ENCODE measurements at places on chromosomes 5 and 9.

DNA sequence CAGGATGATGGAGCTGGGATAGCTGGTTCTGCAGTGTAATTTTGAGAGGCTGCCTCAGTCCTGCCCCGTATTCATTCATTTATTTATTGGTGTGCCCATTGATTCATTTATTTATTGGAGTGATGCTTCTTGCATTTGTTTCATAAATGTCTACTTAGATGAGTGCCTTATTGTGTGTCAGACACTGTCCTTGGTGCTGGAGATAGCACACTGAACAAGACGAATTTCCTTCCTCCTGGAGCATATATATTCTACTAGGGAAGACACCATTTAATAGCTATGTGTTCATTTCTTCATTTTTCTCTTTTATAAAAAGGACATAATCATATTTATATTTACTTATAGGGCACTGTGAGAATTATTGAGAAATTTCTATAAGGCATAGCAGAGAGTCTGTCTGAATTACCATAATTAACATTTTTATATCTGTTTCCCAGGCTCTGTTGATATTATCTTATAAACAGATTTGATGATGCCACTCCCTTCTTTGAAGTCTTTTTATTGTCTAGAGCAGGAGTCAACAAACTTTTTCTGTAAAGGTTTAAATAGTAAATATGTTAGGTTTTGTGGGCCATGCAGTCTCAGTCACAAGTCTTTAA, 433.9 kb upstream of the ZNF608 start:
- DNase-seq, result peak; percentile 63

DNA sequence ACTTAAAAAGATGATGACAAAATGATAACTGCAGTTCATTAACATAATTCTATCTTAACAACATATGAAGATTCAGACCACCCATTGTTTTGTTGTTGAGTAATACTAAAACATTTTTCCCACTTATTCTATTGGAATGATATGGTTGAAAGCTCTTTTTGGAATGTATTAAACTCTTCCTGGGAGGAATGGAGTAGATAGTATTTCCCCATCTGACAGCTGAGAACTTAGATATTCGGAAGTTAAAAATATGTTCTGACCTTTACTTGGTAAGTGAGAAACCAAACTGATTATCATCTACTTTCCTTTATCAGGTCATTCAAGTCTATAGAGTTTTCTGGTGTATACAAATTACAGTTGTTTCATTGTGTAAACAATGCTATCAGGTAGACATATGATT, 452.9 kb downstream of the CSNK1G3 start:
- no peak for DNase-seq

- DNase-seq, result no peak
Observed at GRCh38 chr5:169909945-169910344, 70.3 kb downstream of the INSYN2B start.

DNA sequence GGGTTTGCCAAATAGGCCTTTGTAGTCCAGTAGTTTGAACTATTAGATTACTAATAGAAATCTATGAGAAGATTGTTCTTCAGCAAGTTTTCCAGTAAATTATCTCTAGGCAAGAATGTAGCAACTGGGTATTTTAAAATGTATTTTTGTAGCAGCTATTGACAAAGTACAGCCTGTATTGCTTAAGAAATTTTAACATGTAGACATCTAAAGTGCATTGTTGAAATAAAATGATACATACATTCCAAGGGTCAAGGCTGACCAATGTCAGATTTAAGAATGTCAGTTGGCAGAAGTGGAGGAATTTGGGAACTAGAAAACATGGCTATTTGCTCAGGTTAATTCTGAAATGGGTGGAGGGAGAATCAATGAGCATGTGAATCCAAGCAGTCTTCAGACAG, 57.5 kb upstream of the ZSWIM6 start:
- DNase-seq, result peak; percentile 65

GRCh38 chr9:68709291-68710110, 4.5 kb downstream of the PIP5K1B start:
- DNase-seq, result no peak

GRCh38 chr5:172939071-172939470, 20.2 kb upstream of the RPL26L1 start:
- DNase-seq, result peak; percentile 39

GRCh38 chr9:5441043-5441442, 3.3 kb upstream of the PLGRKT start:
- DNase-seq, result peak; percentile 45

- DNase-seq, result peak; percentile 78
Observed at GRCh38 chr9:73869264-73869663, 627.9 kb upstream of the RORB start.

DNA sequence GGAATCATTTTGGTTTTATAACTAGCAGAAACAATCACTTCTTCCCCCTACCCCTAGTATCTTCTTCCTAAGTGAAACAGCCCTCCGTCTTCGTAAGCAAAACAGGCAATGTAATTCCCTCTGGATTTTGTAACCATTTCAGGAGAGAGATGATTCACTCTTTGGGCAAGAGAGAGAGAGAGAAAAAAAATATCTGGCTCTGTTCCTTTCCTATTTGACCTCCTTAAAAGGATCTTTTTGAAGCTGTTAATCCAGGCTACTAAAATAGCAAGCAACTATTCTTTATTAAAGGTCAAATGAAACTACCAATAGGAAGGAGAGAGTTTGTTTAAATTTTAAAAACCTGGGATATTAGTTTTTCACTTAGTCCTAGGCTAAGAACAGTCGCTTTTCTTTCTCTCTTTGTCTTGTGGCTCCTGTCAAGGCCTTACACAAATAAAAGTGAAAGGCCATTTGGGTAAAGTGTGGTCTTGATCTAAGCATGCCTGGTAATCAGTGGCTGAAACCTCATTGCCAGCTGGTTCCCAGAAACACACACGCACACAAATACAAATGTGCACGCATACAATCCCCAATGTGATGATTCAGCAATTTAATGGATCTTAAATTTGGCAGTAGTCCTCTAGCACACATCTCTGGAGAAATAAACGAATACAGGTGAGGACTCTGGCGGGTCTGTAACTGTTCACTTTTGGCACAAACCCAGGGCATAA, 70.2 kb downstream of the PRUNE2 start:
- DNase-seq, result peak; percentile 93

DNA sequence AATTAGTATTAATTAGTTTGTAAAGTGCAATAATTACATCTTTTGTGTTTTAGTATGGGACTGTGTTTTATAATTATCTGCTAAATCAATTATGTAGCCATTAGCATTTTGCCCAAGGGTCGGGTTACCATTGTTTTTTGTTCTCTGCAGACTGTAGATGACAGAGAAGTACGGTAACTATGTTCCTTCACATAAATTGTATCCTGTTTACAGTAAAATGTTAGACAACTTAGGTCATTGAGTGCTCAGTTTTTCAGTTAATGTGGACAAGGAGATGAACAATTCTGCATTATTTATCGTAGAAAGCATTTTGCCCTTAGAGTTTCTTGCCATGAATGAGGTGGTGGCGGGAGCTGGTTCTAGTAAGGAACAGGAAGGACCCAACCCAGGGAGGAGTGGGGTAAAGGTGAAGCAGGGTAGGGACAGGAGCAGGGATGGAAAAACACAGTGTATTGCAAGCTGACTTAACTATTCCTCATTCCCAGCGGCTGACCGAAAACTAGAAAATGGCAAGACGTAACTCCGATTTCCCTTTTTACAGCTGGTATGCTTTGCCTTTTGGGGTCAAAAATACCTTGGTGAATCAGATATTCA, 243.7 kb upstream of the SLC24A2 start:
- DNase-seq, result no peak

- DNase-seq, result no peak
Observed at GRCh38 chr5:68167195-68167651, 48.3 kb upstream of the PIK3R1 start.

DNA sequence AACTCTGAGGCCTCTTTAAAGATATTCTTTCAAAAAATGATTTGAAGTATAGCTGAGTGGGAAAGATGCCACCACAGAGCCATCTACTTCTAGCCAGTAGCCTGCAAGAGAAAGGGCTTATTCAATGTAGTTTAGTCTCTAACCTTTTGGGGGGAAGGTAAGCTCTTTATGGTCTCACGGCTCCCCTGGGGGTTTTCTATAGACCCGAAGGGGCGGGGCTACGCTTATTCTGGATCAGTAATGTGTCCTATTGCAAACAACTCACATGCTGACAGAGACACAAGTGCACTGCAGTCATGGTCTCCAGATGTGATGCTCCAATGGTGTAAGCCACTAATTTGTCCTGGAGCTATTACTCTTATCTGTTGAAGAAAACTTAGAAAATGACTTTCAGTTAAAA, 53.4 kb upstream of the RPS23 start:
- DNase-seq, result no peak

- DNase-seq, result no peak
Observed at GRCh38 chr9:94754976-94755475, 28.5 kb downstream of the AOPEP start.

DNA sequence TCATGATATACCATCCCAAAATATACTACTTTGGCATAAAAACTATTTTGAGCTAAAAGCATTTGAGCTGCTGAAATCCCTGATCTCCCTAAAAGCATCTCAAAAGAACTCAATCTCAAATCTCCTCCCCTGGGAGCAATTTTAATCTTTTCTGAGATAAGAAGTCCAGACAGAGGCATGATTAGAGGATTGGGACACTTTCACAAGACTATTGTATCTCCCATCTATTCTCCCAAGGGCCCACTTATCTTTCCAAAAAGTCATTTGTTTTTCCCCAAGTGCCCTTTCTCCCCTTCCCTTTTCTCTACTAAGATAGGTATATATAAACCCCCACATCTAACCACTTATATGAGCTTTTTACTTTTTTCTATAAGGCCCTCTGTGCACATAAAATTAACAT, 79.7 kb downstream of the ALDH7A1 start:
- no peak for DNase-seq

DNA sequence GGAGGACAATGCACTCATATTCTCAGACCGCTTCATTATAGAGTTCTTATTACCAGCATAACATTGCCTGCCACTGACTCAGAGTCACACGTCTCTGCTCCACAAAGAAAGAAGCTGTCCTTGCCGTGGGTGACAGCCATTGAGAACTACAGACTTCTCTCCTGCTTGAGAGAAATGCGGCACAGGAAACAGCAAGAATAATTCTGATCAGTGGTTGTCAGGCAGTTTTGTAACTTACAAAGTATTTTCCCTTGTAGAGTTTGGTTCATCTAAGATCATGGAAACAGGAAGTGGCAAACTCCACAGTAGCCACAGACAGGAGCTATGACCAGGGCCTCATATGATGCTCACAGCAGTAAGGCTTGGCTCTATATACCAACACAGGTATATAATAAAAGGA, 47.0 kb downstream of the KCNV2 start:
- no peak for DNase-seq

DNA sequence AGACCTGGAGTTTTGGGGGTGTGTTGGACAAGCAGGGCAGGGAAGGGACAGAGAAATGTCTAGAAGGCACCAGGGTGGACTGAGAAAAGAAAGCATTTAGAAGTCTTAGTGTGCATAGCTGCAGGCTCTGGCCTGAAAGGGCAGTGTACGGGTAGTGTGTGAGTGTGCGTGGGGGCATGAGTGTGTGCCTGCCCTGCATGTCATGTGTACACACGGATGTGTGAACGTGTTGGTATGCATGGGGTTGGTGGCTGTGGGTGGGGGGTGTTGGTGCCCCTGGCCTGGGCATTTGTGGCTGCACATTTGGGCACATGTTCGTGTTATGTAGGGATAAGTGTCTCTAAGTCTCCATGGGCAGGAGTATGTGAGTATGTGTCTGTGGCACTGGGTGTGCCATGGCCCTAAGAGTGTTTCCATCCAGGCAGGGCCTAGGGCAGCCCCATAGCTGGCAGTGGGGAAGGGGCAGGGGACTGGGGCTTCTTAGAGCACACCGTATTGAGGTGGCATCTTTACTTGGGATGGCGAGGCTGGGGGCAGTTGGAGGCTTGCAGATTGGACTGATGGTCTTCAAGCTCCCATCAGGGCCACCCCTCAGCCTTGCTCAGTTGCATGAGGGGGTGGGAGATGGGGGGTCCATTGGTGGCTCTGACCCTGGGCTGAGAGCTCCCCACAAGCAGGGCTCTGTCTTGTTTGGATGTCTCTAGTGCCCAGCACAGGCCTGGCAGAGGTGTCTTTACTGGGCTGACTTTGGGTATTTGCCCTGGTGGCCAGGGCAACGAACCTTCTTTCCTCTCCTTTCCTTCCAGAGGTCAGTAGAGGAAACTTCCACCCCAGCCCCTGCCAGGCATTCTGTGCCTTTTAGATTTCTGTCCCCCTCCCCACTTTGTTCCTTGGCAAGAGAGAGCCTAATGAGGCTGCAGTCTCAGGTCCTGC, 15.0 kb downstream of the PSD2 start:
- DNase-seq, result no peak

- no peak for DNase-seq
Observed at GRCh38 chr5:84831701-84832100, 447.0 kb upstream of the EDIL3 start.

- no peak for DNase-seq
Observed at GRCh38 chr9:84229191-84229590, 111.4 kb downstream of the SLC28A3 start.

DNA sequence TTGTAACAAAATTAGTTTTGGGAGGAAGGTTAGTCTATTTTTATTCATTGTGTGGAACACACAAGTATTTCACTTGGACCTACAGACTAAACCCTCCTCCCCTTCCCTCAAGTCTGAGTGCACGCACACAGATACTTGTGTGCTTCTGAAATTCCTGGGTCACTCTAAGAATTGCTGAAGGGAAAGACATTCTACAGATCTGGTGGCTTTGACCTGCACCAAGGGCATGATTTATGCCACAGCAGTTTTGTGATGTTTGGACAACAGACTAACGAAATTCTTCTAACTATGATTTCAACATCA, 150.5 kb downstream of the ARL15 start:
- no peak for DNase-seq

DNA sequence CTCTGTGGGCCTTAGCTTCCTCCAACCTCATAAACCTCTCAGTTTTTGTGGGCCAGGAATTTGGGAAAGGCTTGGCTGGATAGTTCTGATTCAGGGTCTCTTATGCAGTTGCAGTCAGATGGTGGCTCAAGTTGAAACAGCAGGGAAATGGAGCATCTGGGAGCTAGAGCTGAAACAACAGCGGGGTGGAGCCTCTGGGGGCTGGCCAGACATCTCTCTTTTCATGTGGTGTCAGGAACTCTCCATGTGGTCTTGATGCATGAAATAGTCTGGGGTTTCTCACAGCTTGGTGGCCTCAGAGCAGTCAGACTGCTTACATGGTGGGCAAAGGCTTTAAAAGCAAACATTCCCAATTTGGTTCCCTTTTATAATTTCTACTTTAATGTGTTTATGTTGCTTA, 13.5 kb downstream of the ZNF346 start:
- no peak for DNase-seq

- no peak for DNase-seq
Observed at GRCh38 chr5:119031905-119032304, 39.0 kb upstream of the DMXL1 start.

DNA sequence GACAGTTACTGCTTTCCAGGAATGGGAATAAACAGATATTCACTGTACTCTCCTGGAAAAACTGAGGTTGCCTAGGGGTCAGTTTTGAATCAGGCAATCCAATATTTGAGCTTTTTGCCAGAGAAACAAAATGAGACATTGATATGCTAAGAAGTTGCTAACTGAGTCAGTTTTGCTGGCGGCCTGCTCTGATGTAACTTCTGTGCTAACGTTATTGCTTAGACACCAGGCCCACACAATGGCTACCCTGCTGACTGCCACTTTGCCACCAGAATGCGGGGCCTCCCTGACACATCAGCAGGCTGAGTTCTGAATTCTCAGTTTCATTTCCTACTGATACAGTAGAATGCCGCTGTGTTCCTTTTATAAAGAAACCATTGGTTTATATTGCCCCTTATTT, 18.2 kb upstream of the ZNF618 start:
- DNase-seq, result no peak

Data from fibroblast of pulmonary artery (primary cell).